ENCODE measurements at places on chromosomes 11 and 22. TPM values are rescaled to one million over a fixed set of nuclear protein-coding genes. Genes with fewer than 3 reads are reported as not detected.

DNA sequence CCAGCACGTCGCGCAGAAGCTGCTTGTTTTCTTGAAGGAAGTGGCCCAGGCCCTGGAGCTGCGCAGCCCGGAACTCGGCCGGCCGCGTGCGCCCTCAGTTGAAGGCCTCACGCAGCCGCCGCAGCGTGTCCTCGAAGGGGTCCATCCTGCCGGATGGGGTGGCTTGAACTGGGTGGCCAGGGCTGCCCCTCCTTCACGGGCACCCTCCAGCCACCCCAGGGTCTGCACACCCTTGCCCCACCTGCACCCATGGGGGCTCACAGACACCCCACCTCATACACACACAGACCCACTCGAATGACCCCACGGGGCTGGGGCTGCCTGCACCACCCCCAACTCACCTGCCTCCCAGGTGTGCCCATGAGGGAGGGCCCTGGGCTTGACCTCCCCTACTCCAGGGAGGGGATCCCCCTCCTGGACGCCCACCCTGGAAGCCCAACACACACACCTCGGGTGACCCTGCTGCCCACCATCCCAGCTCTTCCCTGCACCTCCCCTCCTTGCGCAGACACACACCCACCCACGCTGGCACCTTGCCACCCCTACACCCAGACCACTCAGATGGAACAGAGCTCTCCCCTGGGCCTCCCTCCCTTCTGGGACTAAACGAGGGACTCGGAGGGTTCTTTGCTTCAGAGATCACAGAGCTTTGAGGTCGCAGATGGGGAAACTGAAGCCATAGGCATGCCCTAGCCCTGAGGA is 6.8 kb downstream of the ALDH3B2 start:
- H3K4me1 ChIP-seq, result no peaks in the 10 kb centered on the region
- H3K27ac ChIP-seq, result no peak overlapping the region
- no peak overlapping the region for H3K4me3 ChIP-seq
- H3K36me3 ChIP-seq, result no peaks in the 10 kb centered on the region
- no peak for DNase-seq
- H3K27me3 ChIP-seq, result peaks cover 36% of the 10 kb centered on the region

- no peak within 1 kb of the TSS for H3K4me3 ChIP-seq
- no peaks in the 10 kb centered on the region for H3K36me3 ChIP-seq
- peaks cover 46% of the 10 kb centered on the region for H3K4me1 ChIP-seq
- no peaks in the 10 kb centered on the region for H3K27me3 ChIP-seq
- no peak for DNase-seq
- peak within 1 kb of the TSS; percentile 50 for H3K27ac ChIP-seq
Measured at GRCh38 chr22:44312766-44313165, at the start of gene SHISAL1. TSS of gene SHISAL1 (minus strand) at chr22:44312951. CDS start at chr22:44300945, 12,006 bp downstream.

- peaks cover 13% of the 10 kb centered on the region for H3K4me1 ChIP-seq
- peaks cover 35% of the 10 kb centered on the region for H3K36me3 ChIP-seq
- H3K27ac ChIP-seq, result peak within 1 kb of the TSS; percentile 94
- no peak for DNase-seq
Measured at GRCh38 chr11:83156996-83157593, at the start of gene PCF11. TSS of gene PCF11 (plus strand) at chr11:83157131. CDS start at chr11:83157440, 309 bp downstream.

DNA sequence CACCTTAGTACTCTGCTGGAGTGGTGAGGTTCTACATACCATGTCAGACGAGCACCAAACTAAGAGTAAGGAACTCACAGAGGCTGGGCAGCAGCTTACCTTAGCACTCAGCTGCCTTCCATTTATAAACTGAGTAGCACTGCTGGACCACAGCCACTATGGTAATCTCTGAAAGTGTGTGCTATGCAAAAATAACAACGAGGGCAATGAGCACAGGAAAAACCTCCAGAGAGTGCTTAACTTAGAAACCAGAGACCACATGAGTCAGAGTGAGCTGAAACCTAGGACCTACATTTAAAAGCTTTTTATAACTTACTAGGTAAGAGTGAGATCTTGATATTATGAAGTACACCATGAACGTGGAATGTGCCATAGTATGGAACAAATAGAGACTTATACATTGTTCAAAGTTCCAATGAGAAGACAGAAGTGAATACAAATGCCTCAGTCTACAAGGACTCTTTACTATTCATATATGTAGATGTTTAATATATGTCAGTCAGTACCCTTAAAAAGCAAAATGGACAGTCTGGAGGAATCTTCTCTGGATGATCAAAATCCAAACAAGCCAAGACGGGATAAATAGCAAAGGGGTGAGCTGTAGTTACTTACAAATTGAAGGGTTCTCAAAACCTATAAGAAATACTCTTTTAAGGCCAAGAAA is 17.2 kb upstream of the CD59 start:
- DNase-seq, result no peak
- no peak overlapping the region for H3K27ac ChIP-seq
- H3K36me3 ChIP-seq, result peaks cover 27% of the 10 kb centered on the region
- no peaks in the 10 kb centered on the region for H3K4me1 ChIP-seq
- no peaks in the 10 kb centered on the region for H3K27me3 ChIP-seq

DNA sequence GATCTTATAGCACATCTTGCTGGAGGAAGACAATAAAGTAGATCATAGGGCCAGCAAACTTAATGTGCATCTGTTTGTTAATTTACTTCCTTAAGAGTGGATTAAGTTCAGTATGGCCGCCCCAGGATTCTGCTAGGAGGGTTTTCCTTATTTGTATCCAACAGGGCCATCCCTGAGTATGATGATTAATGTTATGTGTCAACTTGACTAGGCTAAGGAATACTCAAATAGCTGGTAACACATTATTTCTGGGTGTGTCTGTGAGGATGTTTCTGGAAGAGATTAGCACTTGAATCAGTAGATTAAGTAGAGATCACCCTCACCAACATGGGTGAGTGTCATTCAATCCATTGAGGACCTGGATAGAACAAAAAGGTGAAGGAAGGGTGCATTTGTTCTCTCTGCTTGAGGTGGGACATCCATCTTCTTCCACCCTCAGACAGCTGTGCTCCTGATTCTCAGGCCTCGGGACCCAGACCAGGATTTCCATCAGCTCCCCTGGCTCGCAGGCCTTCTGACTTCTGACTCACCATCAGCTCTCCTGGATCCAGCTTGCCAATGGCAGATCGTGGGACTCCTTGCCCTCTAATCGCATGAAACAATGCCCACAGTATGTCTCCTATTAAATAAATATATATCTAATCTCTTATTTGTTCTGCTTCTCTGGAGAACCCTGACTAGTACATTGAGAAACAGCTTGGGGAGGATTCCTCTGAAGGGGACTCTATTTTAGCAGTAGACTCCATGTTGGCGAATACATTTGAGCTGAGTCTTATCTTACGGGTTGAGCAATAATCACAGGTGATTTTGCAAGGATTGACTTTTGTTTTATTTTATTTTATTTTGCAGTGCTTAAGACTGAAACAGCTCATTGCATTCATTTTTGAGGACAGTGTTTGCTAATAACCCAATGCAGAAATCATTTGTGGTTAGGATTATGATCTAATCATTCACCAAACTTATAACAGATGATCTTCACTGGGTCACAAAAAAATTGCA is 9.0 kb upstream of the ZBTB44 start:
- H3K4me1 ChIP-seq, result no peaks in the 10 kb centered on the region
- H3K4me3 ChIP-seq, result no peak overlapping the region
- no peak overlapping the region for H3K27ac ChIP-seq
- no peak for DNase-seq

TLCD5 gene
- 2.6 TPM for total RNA-seq

NFAM1 gene
- total RNA-seq, result not detected

TNNI2 gene
- not detected for total RNA-seq
